ENCODE measurements at places on chromosomes 13 and 19.

DNA sequence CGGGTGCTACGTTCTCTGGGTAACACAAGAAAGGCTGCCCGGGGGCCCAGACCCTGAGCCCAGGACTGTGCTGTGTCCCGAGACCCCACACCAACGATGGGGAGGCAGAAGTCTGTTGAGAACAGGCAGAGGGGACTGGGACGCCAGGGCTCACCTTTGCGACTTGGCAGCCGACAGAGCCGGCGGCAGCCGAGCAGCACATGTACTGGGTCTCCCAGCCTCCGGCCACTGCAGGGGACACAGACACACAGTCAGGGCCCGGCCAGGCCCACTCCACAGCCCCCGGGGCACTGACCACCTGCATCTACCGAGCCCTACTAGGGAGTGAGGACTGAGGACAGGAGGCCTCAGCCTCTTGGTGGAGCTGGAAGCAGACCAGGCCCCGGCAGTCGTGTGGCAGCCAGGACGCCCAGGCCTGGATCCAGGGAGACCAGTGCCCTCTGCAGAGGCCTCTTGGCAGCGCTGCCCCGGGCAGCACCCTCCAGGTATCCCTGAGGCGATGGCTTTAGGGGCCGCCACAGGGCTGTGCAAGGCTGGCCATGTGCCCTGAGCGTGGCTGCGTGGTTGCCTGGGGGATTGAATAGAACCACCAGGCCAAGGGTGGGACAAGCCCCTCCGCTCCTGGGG, 5.6 kb upstream of the ATP8B3 start:
- no peak for DNase-seq

GRCh38 chr19:46502891-46503290, 7.2 kb upstream of the PNMA8B start:
- no peak for DNase-seq

- DNase-seq: no peak
These were observed 24.0 kb downstream of the STARD13 start for GRCh38 chr13:33261387-33262061.

DNA sequence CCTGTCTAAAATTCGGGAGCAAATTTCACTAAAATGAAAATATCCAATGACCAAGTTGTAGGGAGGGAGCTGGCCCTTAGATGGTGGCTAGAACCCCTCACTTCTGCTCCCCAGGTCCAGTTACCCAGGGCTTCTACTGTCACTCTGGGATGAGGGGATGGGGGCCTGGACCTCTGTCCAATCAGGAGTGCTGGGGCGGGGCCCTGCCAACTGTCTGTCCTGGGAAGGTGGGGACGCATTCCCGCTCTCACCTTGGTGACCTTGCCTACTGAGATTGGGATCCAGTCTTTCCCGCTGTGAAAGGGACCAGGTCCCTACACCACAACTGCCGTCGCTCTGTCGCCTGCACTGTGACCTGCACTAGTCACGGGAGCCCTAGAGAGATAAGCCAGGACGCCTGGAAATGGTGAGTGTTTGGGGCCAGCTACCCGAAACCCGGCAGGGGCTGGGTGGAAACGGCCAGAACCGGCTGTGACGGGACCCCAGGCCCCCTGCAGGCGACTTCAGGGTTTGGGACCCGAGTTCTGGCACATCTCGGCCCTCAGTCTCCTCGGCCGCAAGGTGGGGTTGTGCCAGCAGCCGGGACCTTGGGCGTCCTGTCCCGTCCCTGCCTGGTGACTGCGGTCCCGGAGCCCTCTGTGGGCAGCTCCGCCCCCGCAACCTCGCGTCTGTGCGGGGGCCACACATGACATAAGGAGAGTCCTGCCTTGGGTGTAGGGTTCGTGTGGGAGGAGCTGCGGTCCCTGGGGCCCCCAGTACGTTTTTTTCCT, 22.8 kb downstream of the ZNF20 start:
- DNase-seq: no peak

DNA sequence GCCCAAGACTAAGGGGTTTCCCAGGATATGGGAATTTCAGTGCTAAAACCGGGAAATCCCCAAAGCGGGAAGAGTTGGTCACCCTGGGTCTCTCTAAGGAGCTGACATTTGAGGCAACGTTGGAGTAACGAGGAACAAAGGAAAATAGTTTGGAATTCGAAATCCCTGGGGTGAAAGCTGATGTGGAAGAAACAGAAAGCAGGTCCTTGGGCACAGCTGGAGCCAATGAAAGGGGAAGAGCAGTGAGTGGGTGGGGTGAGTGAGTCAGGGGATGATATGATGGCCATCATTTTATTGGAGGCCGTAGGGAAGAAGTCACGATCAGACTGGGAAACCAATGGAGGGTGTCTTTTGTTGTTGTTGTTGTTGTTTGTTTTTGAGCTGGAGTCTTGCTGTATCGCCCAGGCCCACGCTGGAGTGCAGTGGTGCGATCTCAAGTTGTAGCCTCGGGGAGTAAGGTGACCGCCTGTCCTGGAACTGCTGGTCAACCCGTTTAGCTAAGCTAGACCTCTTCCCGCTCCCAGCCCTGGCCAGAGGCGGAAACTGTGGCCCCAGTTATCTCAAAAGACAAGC, 3.4 kb upstream of the RFX2 start:
- no peak for DNase-seq
